ENCODE measurements at places on chromosomes 5 and 9.
A peak's percentile ranks its signal among the peaks of the same experiment; 100 is the strongest.

- DNase-seq = no peak
Observed at GRCh38 chr9:76912636-76913275, 6.8 kb upstream of the PRUNE2 start.

- peak; percentile 43 for DNase-seq
Observed at GRCh38 chr5:119411361-119412278, 40.7 kb upstream of the HSD17B4 start.

DNA sequence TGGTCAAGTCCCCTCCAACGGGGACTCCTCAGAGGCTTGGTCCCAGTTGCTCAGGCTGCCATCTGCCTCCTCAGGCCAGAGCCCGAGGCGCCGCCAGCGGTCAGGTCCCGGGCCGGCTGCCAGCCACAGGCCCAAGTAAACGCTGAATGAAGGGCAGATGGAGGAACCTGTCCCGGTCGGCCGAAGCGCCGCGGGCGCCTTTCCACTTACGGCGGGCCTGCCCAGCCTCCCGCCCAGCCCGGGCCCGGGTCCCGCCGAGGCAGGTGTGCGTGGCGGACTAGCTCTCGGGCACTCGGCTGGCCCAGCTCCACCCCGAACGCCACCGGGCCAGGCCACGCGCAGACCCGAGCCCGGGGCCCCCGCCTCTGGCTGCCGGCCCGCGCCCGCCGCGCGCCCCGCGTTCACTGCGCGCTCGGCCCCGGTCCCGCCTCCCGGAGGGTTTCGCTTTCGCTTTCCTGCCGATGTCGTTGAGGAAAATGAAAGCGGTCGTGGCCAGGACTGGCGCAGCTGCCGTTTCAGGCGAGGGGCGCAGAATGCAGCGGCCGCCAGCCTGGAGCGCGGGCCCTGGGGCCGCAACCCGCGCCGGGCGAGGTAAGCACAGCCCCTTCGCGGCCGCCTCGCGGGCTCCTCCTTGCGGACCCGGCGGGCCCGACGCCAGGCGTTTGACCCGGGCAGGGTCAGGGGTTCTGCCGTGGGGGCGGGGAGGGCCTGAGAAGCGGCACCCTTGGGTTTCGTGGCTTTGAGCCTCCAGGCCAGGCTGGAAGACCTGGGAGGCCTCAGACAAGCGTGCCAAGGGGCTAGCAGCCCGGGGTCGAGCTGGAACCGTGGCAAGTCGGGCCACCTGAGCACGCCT is 41.2 kb downstream of the SLC22A5 start:
- peak; percentile 76 for DNase-seq

- no peak for DNase-seq
Observed at GRCh38 chr9:76651119-76651705, 113.0 kb upstream of the PCA3 start.

DNA sequence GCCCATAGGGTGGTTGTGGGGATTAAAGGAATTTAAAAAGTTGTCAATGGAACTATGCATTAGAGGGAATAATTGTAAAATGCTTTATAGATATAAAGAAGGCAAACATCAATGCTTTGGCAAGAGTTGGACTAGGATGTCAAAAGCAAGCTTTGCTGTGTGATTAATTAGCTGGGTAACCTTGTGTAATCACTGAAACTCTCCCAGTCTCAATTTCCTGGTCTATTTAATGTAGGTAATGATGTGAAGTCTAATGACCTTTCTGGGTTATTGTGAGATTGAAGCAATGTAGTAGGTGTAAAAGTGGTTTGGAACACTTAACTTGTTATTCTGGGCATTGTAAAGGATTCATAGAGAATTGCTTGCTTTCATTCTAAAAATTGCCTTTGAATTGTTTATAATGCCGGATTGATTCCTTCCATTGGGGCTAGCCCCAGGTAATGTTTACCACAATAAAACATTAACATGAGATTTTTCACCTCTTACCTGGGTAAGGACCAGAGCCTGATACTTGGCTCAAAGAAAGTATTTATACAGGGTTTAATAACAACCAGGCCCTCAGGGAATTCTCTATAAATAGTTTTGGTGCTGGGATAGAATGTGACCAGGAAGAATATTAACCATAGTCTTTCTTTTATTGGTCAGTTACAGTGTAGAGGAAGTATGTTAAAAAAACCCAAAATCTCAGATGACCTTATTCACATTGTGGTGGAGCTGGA is 30.0 kb upstream of the CLINT1 start:
- DNase-seq = no peak

- DNase-seq = peak; percentile 82
Observed at GRCh38 chr9:128786681-128787601, at the start of gene TBC1D13. Gene TBC1D13 (plus strand): TSS chr9:128787253. CDS start chr9:128787354, 101 bp downstream.

DNA sequence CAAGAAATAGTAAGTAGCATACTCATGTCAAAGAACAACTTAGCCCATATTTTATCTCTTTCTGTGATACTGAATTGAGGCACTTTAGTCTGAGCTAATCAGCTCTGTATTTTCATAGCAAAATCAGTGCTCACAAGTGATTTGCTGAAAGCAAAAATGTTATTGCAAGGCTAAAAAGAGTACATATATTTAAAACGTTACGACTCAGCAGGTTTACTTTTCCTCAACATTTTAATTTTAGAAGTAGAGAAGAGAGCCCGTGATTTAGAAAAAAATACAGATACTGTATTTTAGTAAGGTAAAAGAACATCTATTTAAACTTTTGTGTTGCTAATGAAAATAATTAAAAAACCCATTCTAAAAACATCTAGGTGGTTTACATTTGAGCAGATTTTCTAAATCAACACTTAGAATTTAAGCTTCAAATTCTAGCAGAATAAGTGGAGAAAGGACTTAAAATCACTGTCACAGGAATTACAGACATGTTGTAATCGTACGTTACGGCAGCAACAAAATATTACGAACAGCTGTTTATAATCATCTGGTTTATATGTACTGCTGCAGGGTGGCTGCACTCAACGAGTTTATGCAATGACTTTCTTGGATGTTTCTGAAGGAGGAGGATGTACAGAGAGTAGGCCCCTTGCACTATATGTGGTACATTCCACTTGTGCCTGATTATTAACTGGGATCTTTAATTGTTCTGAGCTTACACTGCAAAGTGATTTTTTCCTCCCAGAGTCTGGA is 20.1 kb downstream of the SREK1 start:
- DNase-seq = no peak

DNA sequence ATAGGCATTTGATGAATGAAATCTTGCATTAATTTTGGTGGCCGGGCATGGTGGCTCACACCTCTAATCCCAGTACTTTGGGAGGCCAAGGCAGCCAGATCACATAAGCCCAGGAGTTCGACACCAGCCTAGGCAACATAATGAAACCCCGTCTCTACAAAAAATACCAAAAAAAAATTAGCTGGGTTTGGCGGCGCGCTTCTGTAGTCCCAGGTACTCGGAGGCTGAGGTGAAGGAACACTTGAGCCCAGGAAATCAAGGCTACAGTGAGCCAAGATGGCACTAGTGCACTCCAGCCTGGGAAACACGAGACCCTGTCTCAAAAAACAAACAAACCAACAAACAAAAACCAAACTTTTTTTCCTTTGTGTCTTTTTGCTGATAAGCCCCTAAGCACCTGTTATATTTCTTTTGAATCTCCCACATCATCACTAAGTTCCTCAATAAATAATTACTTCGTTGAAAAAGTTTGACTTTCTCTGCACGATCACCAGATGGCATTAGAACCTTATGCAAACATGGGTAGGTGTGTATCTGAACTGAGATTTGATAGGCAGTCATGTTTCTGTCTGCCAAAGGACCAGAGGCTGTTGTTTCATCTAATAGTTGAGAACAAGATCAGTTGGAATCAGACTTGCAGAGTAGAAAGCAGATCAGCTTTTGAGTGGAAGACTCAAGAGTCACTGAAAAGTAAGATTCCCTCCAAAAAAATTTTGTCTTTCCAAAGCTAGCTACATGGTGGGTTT is 5.5 kb upstream of the MATR3 start:
- DNase-seq = peak; percentile 36

GRCh38 chr5:32069396-32069795 is 104.7 kb downstream of the GOLPH3 start:
- no peak for DNase-seq

DNA sequence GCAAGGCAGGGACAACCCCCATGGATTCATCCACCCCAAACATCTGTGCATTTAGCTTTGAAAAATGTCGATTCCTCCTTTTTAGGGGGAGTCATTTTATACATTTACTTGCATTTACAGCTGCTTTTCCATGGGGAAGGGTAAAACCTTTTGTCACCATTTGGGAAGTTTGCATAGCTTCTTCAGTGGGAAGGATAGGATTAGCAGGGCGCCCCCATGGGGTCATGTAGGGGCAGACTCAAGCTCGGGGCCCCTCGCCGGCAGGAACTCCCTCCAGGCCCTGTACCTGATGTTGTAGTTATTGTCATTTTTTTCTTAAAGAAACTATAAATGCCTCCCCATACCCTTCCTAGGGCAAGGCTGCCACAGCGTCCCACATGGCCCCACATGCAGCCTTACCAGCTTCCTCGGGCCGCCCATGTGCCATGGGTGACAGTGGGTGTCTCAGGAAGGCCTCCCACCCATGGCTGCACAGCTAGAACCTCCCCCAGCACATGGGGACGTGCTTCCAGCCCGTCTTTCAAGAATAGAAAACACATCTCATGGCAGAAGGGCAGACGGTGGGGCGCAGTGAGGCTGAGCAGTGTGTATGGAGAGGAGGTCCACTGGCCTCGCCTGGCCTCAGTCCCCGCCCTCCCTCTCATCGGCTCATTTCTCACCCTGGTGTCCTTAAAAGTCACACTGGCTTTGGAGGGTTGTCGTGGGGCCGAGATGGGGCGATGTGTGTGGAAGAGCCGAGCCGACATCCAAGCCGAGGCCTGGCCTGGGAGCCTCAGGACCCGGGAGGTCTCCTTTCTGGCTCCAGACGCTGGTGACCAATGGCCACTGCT is 76.1 kb upstream of the OTULINL start:
- no peak for DNase-seq

- no peak for DNase-seq
Observed at GRCh38 chr9:110731437-110732028, 62.9 kb downstream of the MUSK start.

- DNase-seq = no peak
Observed at GRCh38 chr5:156021866-156022265, 305.1 kb upstream of the SGCD start.

DNA sequence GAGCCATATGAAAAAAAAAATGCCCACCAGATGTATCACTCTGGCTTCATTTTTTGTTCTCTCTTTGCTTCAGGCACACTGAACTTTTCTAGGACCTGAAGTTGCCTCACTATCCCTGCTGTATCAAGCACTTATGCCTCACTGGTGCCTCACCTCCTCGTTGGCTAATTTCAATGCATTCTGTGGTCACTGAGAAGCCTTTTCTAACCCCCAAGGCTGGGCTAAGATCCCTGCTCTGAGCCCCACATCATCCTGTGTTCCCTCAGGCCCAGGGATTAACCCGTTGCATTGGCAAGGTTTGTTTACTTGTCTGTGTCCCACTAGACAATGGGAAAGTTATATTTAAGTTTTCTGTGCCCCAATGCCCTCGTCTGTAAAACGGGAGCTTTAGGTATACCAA is 362.7 kb downstream of the OSTF1 start:
- no peak for DNase-seq

- no peak for DNase-seq
Observed at GRCh38 chr9:84170521-84171141, 169.9 kb downstream of the SLC28A3 start.

GRCh38 chr5:7756453-7756852 is 94.5 kb downstream of the CFAP90 start:
- DNase-seq = no peak

GRCh38 chr5:151084363-151084762 is 3.5 kb upstream of the TNIP1 start:
- no peak for DNase-seq

- DNase-seq = no peak
Observed at GRCh38 chr5:76500633-76501393, 97.7 kb downstream of the IQGAP2 start.

GRCh38 chr5:139295346-139296057 is 2.0 kb downstream of the MATR3 start:
- no peak for DNase-seq

GRCh38 chr5:171867786-171868185 is 82.2 kb downstream of the SMIM23 start:
- no peak for DNase-seq

- peak; percentile 36 for DNase-seq
Observed at GRCh38 chr9:5841771-5842573, 9.1 kb upstream of the ERMP1 start.

DNA sequence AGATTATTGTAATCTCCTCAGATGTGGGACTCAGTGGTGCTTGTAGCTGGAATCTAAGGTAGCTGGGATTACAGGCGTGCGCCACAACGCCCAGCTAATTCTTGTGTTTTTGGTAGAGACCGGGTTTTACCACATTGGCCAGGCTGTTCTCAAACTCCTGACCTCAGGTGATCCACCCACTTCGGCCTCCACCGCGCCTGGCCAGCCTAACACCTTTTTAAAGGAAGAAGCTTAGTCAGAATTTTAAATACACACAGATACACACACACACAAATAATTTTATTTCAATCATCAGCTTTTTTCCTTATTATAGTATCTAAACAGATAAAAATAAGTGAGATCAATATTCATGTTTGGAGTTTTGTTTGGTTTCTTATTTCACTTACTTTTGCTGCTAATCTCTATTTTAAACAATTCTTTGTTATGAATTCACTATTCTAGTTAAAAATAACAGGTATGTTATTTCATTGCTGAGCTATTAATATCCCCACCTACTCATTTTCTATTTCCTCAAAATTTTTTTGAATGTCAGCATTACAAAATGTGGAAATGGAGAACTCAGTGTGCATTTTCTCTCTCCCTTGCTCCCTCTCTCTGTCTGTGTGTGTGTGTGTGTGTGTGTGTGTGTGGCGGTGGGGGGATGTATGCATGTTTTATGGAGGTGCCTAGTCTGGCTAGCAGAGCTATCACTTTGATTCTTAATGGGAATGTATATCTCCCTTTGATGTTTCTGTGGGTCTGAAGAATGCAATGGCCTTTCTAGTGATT is 960.6 kb upstream of the DMAC1 start:
- DNase-seq = no peak

DNA sequence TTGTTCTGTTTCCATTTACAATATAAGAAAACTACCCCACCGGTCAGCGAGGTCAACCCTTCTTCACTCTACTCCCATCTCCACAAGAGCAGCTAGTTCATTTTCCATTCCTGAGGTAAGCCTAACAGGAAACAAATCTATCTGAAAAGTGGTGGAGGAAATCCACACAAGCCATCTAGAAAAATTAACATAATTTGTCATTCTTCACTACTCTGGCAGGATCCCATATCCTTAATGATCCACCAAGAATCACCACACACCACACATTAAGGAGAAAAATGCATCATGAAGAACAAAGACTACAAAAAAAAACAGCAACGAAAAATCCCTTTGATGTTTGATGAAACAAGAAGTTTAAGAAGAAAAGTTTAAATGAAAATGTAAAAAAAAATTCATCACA is 1771.0 kb downstream of the EFNA5 start:
- DNase-seq = no peak

DNA sequence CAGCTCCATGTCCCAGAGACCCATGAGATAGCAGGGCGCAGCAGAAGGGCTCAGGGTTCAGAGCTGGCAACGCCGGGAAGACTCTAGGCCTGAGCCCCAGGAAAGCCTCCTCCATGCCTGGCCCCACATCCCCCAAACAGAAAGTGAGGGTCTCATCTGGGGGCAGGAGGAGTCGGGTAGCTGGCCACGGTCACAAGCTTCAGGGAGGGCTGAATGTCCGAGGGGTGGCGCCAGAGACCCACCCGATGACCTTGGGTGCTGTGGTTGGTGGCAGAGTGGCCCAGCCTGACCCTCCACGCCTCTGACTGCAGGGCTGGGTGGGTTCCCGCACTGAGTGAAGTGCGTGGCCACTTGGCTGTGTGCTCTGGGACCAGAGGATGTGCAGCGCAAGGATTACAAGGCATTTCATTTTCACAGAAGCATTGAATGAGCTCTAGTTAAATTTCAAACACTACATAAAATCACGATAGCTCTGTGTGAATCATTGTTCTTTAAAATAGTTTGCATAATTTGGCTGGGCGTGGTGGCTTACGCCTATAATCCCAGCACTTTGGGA is 3.0 kb downstream of the C8G start:
- no peak for DNase-seq

Measured in CD4-positive, alpha-beta T cell (primary cell).